ENCODE measurements at places on chromosomes 3 and 15.

- DNase-seq: no peak
These were observed 94.3 kb upstream of the CBLB start for GRCh38 chr3:105963161-105963560.

GRCh38 chr3:108345492-108346205, 49.3 kb downstream of the HHLA2 start:
- DNase-seq: no peak

- peak; percentile 56 for DNase-seq
These were observed 8.2 kb upstream of the C3orf38 start for GRCh38 chr3:88141458-88142083.

DNA sequence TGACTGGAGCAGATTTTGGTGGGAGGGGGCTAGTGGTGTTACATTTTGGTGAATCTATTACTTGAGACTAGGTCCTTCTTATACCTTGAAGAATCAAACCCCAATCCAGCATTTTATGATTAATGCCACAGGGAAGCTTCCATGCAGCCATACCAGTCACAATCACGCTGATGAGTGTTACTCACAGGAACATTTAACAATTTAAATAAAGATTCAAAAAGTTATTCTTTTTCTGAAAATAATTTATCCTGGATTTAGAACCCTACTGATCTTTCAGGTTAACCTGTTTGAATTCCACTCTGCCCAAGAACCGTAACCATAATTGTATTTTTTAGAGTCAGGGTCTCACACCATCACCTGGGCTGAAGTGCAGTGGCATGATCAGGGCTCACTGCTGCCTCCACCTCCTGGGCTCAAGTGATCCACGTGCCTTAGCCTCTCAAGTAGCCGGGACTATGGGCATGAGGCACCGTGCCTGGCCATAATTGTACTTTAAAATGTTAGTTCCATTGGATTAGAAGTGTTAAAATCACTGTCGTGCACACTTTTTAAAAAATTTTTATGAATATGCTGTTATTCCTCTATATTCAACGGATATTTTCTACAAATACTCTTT, 929 bp upstream of the MTMR10 start:
- DNase-seq: no peak

DNA sequence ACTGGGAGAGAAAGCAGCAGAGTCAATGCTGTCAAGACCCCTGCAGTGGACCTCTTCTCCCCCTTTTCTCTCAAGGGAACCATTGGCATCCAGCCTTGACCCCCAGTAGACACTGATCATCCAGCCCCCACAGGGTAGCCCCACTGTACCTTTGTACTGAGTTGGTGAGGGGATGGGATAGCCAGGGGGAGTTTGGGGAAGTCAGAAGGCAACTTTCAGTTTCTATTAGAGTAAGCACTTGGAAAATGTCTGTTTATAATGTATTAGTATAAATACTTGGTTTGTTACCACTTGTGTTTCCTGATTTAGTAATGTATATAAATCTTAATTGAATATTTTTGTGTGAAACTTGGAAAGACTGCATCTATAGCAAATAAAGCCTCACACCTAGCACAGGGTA, 25.0 kb downstream of the DAG1 start:
- DNase-seq: no peak

GRCh38 chr15:91953432-91953831, 99.9 kb downstream of the SLCO3A1 start:
- DNase-seq: no peak

GRCh38 chr3:88535563-88535962, 385.8 kb downstream of the C3orf38 start:
- DNase-seq: no peak

- DNase-seq: no peak
These were observed 56.7 kb upstream of the MAGI1 start for GRCh38 chr3:66095295-66096001.

DNA sequence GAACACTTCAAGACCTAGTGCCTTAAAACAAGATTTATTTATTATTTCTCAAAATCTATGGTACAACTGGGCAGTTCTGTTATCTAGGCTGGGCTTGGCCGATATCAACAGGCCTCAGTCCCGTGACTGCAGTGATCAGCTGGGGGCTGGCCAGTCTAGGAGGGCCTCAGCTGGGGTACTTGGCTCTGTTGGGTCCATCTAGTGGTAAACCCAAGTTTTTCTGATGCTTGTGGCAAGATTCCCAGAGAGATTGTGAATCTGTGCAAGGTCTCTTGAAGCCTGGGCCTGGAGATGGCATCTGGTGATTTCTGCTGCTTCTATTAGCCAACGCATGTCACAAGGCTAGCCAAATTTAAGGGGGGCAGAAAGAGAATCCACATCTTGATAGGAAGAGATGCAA, 482.4 kb upstream of the SGO1 start:
- DNase-seq: no peak

GRCh38 chr3:156747046-156747445, 72.7 kb downstream of the TIPARP start:
- DNase-seq: no peak

DNA sequence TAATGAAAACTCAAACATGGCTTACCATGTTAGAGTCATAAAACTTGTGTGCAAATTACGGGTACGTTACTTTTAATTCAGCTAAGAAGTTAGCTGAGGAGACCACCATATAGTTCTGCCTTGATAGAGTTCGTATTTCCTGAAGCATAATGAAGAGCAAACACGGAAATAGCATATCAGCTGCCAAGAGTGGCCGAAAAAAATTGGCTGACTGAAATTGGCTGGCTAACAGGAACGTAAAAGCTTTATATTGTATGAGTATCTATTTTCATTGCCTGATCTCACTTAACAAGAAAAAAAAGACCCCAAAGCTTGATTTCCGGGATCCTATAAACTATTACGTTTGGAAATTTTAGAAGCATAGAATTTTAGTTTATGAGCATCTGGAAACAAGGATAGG, 1222.9 kb downstream of the ZPLD1 start:
- no peak for DNase-seq

- no peak for DNase-seq
These were observed 14.0 kb downstream of the SMAD3 start for GRCh38 chr15:67079361-67079760.

DNA sequence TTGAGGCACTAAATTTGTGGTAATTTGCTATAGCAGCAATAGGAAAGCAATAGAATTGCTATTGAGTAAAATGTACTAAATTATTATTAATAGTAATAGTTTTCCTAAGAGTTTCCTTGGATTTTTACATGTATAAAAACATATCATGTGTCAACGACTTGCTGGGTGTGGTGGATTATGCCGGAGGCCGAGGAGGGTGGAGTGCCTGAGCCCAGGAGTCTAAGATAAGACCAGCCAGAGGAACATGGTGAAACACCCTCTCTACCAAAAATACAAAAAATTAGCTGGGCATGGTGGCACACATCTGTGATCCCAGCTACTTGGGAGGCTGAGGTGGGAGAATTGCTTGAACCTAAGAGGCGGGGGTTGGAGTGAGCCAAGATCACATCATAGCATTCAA, 749.9 kb downstream of the TBL1XR1 start:
- no peak for DNase-seq

GRCh38 chr15:64897345-64897985, 14.2 kb upstream of the ANKDD1A start:
- peak; percentile 58 for DNase-seq

DNA sequence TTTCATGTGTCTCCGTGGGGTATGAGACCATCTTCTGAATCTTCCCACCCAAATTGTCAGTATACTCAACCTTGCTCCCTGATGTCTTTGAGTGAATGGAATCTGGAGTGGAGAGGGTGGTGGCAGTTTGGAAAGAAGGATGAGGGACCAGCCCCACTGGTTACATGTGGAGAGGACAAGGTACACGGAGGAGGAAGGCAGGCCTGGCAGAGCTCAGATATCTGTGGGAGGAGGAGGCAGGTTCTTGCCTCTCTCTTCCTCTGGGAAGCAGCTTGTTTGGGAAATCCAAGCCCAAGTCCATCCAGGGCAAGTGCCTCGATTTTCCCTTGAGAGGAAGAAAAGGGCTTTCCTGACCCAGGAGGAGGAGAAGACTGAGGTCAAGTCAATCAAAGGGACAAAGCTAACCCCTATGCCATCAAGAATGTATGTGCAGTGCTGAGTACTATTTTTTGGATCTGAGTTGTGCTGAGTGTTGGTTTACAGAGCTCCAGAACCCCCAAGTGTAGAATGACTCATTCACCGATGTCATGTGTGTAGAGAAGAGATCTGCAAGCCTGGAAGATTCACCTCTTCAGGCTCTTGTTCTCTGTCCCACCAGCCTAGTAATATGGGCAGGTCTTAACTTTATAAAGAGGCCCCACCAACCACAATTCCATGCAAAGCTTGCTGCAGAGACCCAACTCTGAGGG, 19.8 kb upstream of the LOXL1 start:
- peak; percentile 18 for DNase-seq

DNA sequence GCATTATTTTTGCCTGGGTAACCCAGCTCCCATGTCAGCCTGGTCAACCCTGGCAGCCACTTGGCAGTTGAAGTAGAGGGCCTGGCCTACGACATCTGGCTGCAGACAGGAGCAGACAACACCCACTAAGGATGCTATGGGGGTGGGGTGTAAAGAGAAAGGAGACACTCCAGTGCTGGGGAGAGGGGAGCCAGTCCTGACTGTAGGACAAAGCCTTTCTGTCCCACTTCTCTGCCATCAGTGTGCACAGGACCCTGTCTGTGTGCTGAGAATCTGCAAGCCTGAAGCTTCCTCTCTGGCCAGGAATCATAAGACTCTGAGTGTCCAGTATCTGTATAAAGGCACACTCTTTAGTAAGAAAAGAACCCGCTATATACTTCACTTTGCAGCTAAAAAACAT, 96.3 kb upstream of the CHRM5 start:
- no peak for DNase-seq

DNA sequence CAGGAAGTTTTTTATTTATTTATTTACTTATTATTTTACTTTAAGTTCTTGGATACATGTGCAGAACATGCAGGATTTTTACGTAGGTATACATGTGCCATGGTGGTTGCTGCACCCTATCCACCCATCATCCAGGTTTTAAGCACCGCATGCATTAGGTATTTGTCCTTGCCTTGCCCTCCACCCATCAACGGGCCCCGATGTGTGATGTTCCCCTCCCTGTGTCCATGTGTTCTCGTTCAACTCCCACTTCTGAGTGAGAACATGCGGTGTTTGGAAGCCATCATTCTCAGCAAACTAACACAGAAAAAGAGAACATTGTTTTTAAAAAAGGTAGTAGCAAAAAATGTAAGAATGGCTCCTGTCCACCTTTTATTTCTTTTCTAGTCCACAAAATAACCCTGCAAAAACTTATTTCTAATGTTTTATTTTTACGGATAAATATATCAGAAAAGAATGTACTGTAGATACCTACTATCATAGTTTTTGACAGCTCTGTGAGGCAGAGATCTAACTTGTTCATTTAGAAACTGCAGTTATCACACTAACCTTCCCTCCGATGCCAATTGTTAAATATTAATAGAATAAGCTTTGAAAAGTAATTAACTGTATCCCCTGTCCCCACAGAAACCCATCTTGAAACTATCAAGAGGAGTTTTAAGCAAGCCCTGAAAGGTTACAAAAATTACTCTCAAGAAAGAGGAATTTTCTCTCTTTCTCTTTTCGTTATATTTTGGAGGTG, 189.2 kb downstream of the LPP start:
- DNase-seq: no peak

GRCh38 chr3:134838599-134838998, 43.5 kb downstream of the EPHB1 start:
- DNase-seq: no peak

DNA sequence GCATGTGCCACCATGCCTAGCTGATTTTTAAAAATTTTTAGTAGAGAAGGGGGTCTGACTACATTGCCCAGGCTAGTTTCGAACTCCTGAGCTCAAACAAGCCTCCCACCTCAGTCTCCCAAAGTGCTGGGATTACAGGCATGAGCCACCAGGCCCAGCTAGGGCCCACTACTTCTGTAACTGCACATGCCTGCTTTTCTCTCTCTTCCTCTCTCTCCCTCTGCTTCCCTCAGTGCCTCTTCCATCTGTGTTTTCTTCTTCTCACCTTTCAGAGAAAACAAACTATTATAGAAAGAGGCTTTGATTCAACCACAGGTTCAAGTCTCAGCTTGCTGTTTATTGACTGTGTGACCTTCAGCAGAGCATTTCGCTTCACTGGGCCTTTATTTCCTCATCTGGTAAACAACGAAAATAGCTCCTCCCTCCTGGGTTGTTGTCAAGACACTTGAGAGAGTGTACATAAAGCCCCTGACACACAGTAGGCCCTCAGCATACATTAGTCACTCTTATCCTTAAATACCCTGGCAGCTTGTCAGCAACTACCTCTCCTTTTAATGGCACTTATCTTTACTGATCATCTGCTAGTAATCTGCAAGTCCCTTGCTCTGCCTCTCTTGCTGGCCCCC, 10.2 kb downstream of the TADA3 start:
- DNase-seq: no peak

- DNase-seq: no peak
These were observed 53.7 kb downstream of the NR1I2 start for GRCh38 chr3:119835556-119835955.
